ENCODE measurements at places on chromosomes 2 and 18.
A peak's percentile ranks its signal among the peaks of the same experiment; 100 is the strongest.

GRCh38 chr18:78939734-78940494 lies 39.7 kb upstream of the SALL3 start:
- H3K36me3 ChIP-seq: no peaks in the 10 kb centered on the region
- no peaks in the 10 kb centered on the region for H3K27me3 ChIP-seq
- DNase-seq: no peak
- H3K27ac ChIP-seq: no peak overlapping the region
- no peaks in the 10 kb centered on the region for H3K4me1 ChIP-seq

DNA sequence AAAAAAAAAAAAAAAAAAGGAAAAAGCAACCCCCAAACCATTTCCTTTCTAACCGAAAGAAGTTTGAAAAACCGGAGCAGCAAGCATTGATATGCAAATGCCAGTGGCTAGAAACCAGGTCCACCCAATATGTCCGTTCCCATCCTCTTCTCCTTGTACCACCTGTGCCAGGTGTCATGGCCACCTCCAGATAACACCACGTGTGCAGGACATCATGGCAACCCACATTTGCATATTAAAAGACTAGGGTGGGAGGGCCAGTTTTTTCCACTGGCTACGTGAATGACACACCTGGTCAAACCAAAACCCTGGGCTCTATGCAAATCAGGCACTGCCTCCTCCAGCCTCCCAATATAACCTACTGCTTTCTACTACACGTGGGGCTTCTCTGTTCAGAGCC lies 303.3 kb upstream of the GULP1 start:
- H3K27ac ChIP-seq: no peak overlapping the region
- H3K27me3 ChIP-seq: no peaks in the 10 kb centered on the region
- no peak overlapping the region for H3K4me3 ChIP-seq
- no peak for DNase-seq
- no peaks in the 10 kb centered on the region for H3K4me1 ChIP-seq

DNA sequence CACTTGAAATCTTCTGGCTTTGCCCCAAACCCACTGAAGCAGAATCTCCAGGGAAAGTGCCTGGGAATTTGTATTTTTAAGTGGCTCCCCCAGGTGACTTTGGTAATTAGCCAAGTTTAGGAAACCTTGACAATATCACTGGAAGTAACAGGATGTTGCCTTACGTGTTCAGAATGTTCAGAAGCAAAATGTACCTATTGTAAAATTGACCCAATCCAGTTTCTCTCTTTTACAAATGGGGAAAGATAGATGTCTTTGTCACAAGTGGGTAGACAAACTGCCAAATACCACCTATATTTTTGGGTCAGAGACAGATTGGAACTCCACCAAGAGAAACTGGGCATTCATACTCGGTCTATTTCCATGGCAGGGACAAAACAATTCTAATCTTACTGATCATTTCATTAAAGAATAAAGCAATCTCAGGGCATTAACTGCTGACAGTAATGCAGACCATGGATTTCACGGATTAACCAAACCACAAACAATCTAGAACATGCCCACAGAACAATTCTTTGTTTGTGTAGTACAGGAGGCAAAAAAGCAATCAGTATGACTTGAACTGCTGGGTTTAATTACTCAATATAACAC lies 255.8 kb downstream of the ERBB4 start:
- no peak overlapping the region for H3K27ac ChIP-seq
- no peaks in the 10 kb centered on the region for H3K27me3 ChIP-seq
- H3K4me1 ChIP-seq: no peaks in the 10 kb centered on the region
- DNase-seq: no peak

GRCh38 chr2:26848336-26849055 lies 564 bp downstream of the DPYSL5 start:
- peak overlapping the region; percentile 34 for H3K4me3 ChIP-seq
- H3K4me1 ChIP-seq: no peaks in the 10 kb centered on the region
- H3K27me3 ChIP-seq: peaks cover 49% of the 10 kb centered on the region
- peak; percentile 37 for DNase-seq

- DNase-seq: no peak
- H3K4me1 ChIP-seq: no peaks in the 10 kb centered on the region
- H3K27me3 ChIP-seq: no peaks in the 10 kb centered on the region
- no peak overlapping the region for H3K27ac ChIP-seq
These were observed 446.3 kb upstream of the POU3F3 start for GRCh38 chr2:104407641-104408040.

DNA sequence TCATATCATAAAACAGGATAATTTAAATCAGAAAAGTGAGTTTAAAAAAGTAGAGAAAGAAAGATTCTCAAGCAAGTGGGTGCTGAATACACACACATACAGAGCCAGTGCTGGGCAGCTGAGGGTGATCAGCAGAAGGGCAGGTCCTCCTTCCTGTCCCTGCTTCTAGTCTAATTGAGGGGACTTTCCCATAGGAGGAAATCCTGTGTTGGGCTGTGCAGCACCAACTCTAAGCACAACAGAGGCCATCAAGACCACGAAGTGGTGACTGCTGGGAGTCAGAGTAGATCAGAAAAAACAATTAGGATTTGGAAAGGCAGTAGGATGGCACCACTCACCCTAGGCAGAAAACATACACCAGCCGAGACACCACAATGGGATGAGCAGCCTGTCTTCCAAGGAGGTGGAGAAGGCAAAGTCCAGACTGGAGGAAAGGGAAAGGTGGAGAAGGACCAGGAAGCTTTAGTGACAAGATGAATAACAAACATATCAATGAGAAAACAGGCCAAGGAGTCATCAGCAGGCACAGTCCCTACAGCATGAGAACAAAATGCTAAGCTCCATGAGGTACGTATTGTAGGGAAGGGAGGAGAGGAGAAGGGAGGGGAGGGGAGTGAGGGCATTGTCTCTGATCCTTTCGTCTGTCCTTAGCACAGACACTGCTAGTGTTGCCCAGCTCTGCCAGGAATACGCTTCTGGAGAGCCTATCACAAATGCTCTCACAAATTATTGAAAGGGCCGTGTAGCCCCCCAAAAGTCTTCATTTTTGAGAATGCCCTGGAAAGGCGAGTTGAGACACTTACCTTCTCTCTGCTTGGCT lies 16.7 kb upstream of the MSGN1 start:
- H3K4me3 ChIP-seq: no peak overlapping the region
- no peak for DNase-seq
- no peaks in the 10 kb centered on the region for H3K27me3 ChIP-seq
- H3K27ac ChIP-seq: no peak overlapping the region
- H3K36me3 ChIP-seq: no peaks in the 10 kb centered on the region

- H3K27ac ChIP-seq: no peak overlapping the region
- no peaks in the 10 kb centered on the region for H3K36me3 ChIP-seq
- H3K4me3 ChIP-seq: no peak overlapping the region
- H3K4me1 ChIP-seq: no peaks in the 10 kb centered on the region
These were observed 42.5 kb downstream of the CPO start for GRCh38 chr2:206981739-206982340.

- no peak overlapping the region for H3K27ac ChIP-seq
- no peaks in the 10 kb centered on the region for H3K27me3 ChIP-seq
- H3K4me3 ChIP-seq: no peak overlapping the region
- H3K36me3 ChIP-seq: peaks cover 4% of the 10 kb centered on the region
- H3K4me1 ChIP-seq: no peaks in the 10 kb centered on the region
- DNase-seq: no peak
These were observed 49.6 kb downstream of the PIK3C3 start for GRCh38 chr18:42004653-42005052.

GRCh38 chr18:45119876-45120275 lies 439.2 kb downstream of the SETBP1 start:
- no peak for DNase-seq
- H3K4me3 ChIP-seq: no peak overlapping the region
- H3K4me1 ChIP-seq: no peaks in the 10 kb centered on the region

GRCh38 chr2:231188506-231189170 lies 9.8 kb upstream of the ARMC9 start:
- no peak overlapping the region for H3K27ac ChIP-seq
- H3K4me3 ChIP-seq: no peak overlapping the region
- no peaks in the 10 kb centered on the region for H3K4me1 ChIP-seq

DNA sequence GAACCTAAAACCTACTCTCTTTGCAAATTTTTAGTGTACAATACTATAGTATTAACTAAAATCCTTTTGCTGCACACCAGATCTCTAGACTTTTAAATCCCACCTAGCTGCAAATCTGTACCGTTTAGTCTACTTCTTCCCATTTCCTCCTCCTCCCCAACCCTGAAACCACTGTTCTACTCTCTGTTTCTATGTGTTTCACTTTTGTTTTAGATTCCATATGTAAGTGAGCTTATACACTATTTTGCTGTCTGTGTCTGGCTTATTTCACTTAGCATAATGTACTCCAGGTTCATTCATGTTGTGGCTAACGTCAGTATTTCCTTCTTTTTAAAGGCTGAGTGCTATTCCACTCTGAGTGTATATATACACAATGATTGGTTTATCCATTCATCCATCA lies 18.4 kb upstream of the DSC2 start:
- no peak for DNase-seq
- no peaks in the 10 kb centered on the region for H3K27me3 ChIP-seq
- H3K27ac ChIP-seq: no peak overlapping the region

GRCh38 chr18:811182-811891 lies 705 bp downstream of the YES1 start:
- no peaks in the 10 kb centered on the region for H3K36me3 ChIP-seq
- H3K4me3 ChIP-seq: peak overlapping the region; percentile 85
- H3K4me1 ChIP-seq: peaks cover 6% of the 10 kb centered on the region
- H3K27ac ChIP-seq: peak overlapping the region; percentile 99
- no peaks in the 10 kb centered on the region for H3K27me3 ChIP-seq

GRCh38 chr2:217449444-217449843 lies 553.4 kb downstream of the TNS1 start:
- DNase-seq: no peak
- H3K27me3 ChIP-seq: no peaks in the 10 kb centered on the region
- H3K36me3 ChIP-seq: no peaks in the 10 kb centered on the region

DNA sequence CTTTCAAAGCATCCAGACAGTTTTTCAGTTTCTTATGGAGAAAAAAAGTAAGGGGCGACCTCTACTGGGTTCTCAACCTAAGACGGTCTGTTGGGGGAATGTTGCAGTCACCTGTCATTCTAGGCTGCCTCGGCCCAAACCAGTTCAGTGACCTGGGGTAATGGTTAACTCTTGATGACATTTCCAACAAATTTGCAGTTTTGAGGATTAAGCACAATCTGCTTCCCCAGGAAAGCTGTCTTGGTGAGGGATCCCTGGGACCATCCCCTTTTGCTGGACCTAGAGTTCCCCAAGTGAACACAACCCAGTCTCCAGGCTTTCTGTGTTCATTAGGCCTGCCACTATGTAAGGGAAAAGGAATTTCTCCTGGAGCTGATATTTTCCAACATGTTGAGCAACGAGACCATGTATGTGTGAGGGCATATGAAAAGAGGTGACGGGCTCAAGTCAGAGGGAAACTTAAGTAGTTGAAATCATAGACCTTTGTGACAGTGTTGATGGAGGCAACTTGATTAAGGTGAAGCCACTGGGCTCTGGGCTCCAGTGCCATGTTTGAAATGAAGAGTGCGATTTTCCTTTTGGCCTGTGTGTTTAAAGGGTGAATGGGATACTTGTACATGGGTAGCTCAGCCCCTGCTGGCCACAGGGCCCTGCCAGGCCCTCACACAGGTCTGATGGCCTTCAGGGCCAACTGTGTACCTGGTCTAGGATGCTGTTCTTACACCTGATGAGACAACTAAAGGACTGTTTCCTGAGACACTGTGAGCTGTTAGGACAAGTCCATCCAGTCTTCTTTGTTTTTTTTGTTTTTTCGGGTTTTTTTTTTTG lies 27.0 kb downstream of the FOSL2 start:
- no peak overlapping the region for H3K4me3 ChIP-seq
- H3K4me1 ChIP-seq: peaks cover 7% of the 10 kb centered on the region
- peaks cover 25% of the 10 kb centered on the region for H3K36me3 ChIP-seq
- no peak overlapping the region for H3K27ac ChIP-seq

- no peaks in the 10 kb centered on the region for H3K36me3 ChIP-seq
- no peak overlapping the region for H3K27ac ChIP-seq
- no peak for DNase-seq
- no peak overlapping the region for H3K4me3 ChIP-seq
- no peaks in the 10 kb centered on the region for H3K4me1 ChIP-seq
These were observed 264.4 kb downstream of the AFF3 start for GRCh38 chr2:99877963-99878362.

GRCh38 chr2:23757686-23758433 lies 169.1 kb downstream of the ATAD2B start:
- no peak overlapping the region for H3K4me3 ChIP-seq
- H3K27me3 ChIP-seq: no peaks in the 10 kb centered on the region
- no peak overlapping the region for H3K27ac ChIP-seq
- H3K4me1 ChIP-seq: no peaks in the 10 kb centered on the region

- H3K4me1 ChIP-seq: no peaks in the 10 kb centered on the region
- H3K27me3 ChIP-seq: no peaks in the 10 kb centered on the region
- DNase-seq: peak; percentile 63
- no peak overlapping the region for H3K4me3 ChIP-seq
- no peak overlapping the region for H3K27ac ChIP-seq
- no peaks in the 10 kb centered on the region for H3K36me3 ChIP-seq
These were observed 112.2 kb downstream of the OSBPL6 start for GRCh38 chr2:178306352-178307073.

DNA sequence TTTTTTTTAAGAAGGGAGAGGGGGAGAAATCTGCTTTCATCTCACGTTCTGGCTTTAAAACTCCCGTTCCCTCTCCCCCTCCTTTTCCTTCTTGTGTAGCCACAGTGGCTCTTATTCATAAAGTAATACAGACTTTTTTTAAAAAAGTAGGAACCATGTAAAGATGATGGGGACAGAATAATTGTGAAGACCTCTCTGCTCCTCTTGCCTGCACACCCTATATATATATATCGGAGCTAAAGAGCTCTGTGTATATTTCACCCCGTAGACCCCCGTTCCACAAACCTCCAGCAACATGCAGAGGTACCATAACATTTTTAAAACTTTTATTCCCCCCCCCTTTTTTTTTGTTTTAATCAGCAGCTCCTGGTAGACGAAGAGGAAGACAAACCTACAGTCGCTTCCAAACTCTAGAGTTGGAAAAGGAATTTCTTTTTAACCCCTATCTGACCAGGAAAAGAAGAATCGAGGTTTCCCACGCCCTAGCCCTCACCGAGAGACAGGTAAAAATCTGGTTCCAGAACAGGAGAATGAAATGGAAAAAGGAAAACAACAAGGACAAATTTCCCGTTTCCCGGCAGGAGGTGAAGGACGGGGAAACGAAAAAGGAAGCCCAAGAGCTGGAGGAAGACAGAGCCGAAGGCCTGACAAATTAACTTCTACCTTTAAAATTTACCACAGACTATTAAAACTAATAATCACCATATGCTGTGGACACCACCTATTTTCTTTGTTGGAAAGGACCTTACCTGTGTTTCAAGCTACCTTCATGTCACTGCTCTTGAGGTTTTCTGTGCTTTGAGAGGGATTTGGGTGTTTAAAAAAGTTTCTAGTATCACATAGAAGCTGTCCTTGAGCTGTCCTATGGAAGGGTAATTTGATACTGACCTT lies 1.7 kb downstream of the HOXD8 start:
- H3K36me3 ChIP-seq: no peaks in the 10 kb centered on the region
- peaks cover 40% of the 10 kb centered on the region for H3K27me3 ChIP-seq
- no peak overlapping the region for H3K4me3 ChIP-seq
- no peaks in the 10 kb centered on the region for H3K4me1 ChIP-seq
- H3K27ac ChIP-seq: peak overlapping the region; percentile 43
- DNase-seq: no peak

GRCh38 chr2:9617749-9618148 lies 13.0 kb downstream of the YWHAQ start:
- no peak overlapping the region for H3K27ac ChIP-seq
- DNase-seq: no peak
- H3K4me1 ChIP-seq: peaks cover 15% of the 10 kb centered on the region
- H3K36me3 ChIP-seq: peaks cover 6% of the 10 kb centered on the region
